GM04504 (cell line): ENCODE measurements at places on chromosomes 1 and 21.
A peak's percentile ranks its signal among the peaks of the same experiment; 100 is the strongest.

GRCh38 chr1:2449636-2450454 lies 26.2 kb upstream of the PLCH2 start:
- no peak for DNase-seq

DNA sequence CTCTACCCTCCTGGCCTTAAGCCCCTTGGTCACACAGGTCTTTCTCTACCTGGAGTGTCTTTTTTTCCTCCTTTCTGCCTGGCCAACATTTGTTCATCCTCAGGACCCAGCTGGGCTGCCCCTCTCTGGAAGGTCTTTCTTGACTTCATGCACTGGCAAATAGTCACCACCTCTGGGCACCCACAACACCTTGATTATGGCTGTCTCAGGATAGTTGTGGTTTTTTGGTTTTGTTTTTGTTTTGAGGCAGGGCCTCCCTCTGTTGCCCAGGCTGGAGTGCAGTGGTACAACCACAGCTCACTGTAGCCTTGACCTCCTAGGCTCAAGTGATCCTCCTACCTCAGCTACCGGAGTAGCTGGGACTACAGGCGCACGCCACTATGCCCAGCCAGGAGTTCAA lies 10.8 kb downstream of the RPS6KA1 start:
- no peak for DNase-seq

- DNase-seq, result no peak
Observed at GRCh38 chr1:170558731-170559130, 26.8 kb downstream of the GORAB start.

DNA sequence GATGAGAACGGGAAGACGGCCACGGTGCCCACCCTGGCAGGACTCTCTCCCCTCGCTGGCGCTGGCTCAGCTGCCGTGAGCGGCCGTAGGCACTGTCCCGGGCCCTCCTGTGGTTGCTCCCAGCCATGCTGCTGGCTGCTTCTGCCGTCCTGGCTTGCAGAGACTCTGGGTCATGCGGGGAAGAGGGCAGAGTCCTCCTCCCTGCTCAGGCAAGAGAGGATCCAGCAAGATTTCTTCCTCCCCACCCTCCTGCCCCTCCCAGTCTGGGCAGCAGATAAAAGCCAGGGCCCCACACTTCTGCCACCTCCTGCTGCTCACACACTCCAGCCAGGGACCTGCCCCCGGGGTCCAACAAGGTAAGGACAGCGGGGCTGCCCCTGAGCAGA lies 60.1 kb downstream of the AGPAT3 start:
- no peak for DNase-seq

DNA sequence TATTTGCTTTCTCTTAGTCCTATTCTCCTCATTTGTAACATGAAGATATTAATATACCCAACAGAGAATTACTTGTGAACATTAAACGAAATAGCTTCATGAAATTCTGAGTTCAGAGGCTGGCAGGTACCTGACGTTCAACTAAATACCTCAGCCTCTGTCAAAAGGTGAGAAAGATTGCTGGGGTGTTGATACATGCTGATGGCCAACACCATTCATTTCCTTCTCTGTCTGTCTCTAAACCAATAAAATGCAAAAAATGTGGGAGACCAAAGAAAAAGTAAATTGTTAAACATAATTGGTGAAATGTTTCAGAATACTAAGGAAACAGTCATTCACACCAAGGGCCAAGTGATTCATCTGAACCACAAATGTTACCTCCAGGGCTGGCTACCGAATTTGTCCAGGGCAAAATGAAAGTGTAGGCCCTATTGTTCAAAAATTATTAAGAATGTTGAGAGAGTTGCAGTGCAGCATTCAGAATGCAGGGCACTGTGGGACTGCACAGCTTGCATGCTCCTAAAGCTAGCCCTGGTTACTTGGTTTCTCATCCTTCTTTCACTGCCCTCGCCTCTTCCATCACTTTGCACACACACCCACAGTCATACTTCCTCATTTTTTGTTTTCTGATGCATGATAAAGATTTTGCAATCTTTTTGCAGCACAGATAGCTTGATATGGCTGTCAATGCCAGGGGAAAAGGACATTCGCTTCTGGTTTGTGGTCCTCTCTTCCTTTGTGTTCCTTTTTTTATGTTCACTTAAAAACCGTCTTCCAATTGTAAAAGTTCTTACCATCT lies 414.3 kb upstream of the NR5A2 start:
- no peak for DNase-seq

- DNase-seq, result peak; percentile 19
Observed at GRCh38 chr1:166947398-166948043, 27.8 kb downstream of the ILDR2 start.

DNA sequence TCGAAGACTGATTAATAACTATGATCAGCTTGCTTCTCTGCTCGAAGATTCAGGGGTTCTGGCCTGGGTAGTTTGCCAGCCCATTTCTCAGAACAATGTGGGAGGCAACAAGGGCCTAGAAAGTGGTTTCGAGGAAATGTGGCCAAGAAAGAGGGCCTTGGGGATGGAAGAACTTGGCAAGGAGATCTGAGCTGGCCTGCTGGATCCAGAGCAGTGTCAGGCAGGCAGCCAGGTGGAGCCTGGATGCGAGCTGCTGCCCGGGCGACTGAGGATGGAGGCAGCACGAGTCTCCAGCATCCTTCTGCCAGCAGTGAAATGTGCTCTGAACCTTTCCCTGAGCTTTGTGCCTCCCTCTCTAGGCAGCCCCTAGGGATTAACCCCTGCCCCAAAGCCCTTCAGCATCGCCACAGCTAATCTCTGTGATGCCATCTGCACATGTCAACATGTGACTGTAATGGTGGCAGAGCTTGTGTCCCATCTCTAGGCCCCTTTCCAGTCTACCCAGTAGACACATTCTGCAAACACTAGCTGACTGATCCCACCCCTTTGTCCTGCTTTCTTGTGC lies 61.0 kb upstream of the NEK2 start:
- DNase-seq, result no peak

- DNase-seq, result no peak
Observed at GRCh38 chr1:201149400-201149799, 4.9 kb downstream of the TMEM9 start.

DNA sequence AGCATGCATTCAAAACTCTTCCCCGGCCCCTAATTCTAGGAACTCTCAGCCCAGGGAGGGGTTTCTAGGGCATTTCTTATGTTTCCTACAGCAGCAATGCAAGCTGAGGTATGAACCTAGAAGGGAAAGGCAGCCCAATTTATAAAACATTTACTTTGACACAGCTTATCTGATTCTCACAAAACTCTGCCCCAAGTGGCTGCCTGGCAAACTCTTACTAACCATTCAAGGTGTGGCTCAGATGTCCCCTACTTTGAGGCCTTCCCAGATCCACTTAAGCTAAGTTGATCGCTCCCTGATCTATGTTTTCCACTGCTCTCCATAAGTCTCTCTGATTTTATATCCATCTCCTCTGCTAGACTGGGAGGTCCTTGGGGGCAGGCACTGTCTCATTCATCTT lies 35.4 kb downstream of the AK2 start:
- no peak for DNase-seq

GRCh38 chr1:245007852-245008251 lies 143.5 kb upstream of the HNRNPU start:
- no peak for DNase-seq

GRCh38 chr1:111442457-111442856 lies 6.6 kb downstream of the WDR77 start:
- DNase-seq, result no peak

GRCh38 chr21:30561264-30561895 lies at the start of gene KRTAP19-7:
Gene KRTAP19-7, minus strand, starts transcription at chr21:30561314. Its CDS starts 25 bp downstream, at chr21:30561289.
- no peak for DNase-seq

GRCh38 chr1:190752131-190752530 lies 274.5 kb upstream of the BRINP3 start:
- DNase-seq, result no peak

- DNase-seq, result no peak
Observed at GRCh38 chr21:43847301-43847700, 17.7 kb upstream of the AGPAT3 start.

DNA sequence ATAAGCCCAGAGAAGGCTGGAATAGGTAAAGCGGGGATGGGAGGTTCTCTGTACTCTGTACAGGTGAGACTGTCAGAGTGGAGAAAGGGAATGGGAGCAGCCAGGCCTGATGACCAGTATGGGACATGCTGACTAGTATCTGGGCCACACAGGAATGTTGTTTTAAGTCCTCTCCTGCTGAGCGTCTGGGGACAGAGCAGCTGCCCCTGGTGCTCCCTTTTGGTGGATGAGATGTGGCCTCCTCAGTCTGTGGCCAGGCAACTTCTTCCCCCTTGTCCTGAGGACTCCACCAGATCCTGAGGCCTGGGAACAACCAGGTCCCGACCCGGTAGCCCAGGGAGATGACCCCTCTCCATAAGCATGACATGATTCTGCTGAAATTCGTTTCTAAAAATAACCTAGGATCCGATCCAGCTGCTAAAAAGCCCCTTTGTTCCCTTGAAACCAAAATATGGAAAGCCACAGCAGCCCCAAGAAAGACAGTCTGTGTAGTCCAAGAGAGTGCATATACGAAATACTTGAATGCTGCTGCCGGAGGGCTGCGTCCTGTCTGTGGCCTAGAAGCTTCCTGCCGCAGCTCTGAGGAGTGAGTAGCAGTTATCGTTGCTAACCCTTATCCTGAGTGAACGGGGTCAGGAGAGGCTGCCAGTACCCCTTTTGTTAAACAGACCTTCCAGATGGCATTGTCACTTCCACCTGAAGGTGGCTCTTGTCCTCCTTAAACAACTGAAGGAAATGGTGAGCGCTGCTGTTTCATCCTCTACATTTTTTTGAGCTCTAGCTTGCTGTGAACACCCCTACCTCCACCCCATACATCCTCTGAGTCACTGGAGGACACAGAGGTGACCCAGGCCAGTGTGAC lies 47.1 kb downstream of the ATP2B4 start:
- peak; percentile 90 for DNase-seq

- DNase-seq, result no peak
Observed at GRCh38 chr1:177278626-177279390, 108.0 kb downstream of the BRINP2 start.

DNA sequence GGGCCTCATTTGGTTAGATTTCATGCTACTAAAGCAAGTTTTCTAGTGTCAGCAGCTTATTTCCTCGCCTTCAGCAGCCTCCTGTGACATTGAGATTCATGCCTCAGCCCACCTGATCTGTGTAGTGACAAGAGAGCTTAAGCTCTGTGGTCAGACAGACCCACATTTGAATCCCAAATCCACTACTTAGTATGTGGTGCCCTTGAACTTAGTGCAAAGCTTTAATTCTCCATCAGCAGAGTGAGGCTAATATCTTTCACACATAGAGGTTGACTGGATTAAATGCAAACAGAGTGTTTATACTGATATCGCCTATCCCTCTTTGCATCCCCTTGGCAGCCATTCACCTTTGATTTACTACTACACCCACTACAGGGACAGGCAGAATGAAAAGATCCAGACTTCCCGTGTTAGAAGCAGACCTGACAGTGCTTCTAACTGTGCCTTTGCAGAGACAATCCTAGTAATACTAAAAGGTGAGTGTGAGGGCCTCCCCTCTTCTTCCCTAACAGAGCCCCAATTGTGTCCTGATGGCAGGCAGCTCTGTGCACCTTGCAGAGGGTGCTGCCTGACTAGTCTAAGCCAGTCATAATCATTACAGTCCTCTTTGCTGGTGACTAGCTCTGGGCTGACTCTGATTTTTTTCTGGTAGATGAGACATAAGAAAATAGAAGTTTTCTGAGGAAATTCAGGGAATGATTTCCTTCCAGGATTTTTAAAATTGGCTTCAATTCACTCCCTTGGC lies 264.0 kb downstream of the CTH start:
- DNase-seq, result no peak

DNA sequence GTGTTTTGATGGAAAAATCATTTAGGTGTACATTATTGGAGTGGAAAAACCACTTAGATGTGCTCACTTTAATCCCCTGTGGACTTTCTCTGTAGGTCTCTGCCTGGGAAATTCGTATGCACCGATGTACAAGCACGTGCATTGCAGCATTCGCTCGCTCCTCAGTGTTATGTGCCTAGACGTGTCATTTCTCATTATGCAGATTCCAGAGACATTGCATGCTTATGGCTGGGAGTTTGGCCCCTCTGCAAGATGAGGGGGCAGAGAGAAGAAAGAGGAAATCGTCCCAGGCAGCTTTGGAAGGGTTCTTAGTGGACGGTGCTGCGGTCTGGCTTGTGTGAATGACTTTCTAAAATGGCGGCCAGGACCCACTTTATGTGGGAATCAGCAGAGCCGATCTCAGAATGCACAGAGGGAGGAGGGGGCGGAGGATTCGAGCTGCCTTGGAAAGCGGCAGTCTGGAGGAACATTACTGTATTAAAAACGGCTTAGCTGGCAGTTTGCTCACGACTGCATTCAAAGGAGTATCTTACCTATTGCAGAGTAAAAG lies 2.3 kb downstream of the SPEN start:
- DNase-seq, result no peak

- DNase-seq, result no peak
Observed at GRCh38 chr1:93769777-93770176, 88.1 kb upstream of the BCAR3 start.

- no peak for DNase-seq
Observed at GRCh38 chr1:91616712-91617111, 116.1 kb downstream of the CDC7 start.

DNA sequence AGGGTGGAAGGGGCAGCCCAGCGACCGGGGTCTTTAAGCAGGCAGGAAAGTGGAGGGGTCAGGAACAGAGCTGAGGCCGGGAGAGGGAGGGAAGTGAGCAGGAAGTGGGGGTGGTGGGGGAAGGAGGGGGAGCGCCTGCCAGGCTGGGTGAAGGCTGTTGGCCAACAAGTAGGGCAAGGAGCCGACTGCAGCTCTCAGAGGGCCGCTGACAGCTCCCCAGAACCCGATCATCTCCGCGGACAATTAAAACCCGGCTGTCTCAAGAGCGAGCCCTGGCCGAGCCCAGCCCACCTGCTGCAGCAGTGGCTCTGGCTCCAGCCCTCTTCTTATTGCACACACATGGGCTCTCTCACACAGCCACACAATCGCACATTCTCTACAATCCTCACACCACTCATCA lies 51.6 kb downstream of the GRIK3 start:
- no peak for DNase-seq

- DNase-seq, result no peak
Observed at GRCh38 chr1:32454726-32455125, 10.1 kb upstream of the ZBTB8B start.

DNA sequence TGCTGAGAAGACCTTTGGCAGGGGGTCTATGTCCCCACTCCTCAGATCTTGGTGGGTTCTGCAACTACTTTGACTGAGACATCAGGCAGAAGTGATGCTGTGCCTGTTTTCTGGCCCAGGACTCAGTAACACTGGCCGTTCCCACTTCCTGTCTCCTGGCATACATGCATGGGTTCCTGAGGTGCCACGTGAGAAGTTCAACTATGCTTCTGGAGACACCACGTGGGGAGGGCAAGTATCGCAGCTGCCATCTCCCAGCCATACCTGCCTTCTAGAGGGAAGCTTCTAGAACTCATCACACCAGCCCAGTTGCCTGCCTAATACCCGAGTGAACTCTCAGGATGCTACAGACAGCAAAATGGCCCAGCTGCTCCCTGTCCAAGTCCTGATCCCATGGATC lies 65.8 kb downstream of the TRABD2B start:
- DNase-seq, result no peak

DNA sequence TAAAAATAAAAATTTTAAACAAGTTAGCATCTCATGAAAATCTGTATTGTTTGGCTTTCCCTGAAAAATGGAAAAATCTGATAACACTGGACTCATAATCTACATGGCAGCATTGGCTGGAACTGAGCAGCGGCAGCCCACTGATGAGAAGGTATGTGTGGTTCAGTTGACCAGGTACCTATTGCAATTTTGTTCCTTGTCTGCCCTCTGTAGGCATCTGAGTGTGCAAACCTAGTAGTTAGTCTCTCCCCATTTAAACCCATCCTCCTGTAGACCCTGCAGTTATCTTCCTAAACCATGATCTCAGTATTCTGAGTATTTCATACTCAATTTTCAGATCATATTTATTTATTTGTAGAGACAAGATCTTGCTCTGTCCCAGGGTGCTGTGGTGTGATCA lies 59.4 kb upstream of the SERBP1 start:
- DNase-seq, result no peak
